ENCODE measurements at places on chromosomes 6 and 20.
A peak's percentile ranks its signal among the peaks of the same experiment; 100 is the strongest.

DNA sequence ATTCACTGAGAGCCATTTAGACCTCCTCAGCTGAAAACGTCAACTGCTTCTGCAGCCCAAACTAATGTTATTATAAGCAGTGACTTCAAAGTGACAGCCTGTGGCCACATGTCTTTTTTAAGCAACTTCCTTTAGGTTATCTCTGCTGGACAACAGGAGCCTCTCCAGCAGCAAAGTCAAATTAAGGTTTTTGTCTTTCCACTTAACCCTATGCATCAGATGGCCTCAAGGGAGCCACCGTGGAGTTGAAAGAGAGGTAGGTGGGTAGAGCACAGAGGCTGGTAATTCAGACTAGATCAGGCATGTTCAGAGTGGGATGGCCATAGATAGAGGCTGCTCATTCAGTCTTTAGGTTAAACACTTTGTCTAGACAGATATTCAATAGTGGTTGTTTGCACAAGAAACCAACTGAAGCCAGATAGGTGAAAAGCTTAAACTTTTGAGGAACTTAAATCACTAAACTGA is 300.6 kb upstream of the ECI2 start:
- DNase-seq = no peak

DNA sequence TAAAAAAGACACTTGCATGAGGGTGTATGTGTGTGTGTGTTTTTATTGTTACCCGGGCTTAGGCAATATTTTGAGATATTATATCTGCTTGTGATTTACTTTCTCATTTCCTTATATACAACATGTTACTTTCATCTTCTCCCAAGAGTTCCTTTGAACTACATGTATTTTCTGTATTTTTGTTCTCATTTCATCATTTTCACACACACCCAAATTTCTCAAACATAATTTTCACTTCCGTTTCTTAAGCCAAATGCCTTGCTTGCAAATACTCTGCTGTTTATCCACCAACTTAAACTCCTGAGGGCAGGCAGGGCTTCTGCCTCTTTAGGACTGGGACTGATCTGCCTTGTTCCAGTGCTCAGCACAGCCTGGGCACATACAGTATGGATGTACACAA is 69.3 kb upstream of the FYN start:
- DNase-seq = no peak

GRCh38 chr20:40160097-40160550 is 528.9 kb downstream of the MAFB start:
- peak; percentile 1 for DNase-seq

DNA sequence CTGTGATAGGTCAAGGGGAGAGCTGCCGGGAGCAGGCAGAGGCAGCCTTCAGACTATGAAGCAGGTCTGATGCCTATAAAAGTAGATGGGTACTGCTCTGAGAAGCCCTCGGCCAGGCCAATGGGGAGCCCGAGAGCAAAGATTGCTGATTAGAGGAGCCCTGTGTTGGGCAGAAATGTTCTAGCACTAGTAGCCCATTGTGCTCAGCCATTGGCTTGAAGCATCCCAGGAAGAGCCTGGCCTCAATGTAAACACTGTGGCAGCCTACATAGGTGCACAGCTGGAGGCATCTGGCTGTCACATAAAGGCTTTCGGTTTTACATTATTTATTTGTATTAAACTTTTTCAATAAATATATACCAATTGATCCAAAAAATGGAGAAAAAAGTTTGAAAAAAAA is 67.7 kb downstream of the SNAP25 start:
- DNase-seq = no peak

DNA sequence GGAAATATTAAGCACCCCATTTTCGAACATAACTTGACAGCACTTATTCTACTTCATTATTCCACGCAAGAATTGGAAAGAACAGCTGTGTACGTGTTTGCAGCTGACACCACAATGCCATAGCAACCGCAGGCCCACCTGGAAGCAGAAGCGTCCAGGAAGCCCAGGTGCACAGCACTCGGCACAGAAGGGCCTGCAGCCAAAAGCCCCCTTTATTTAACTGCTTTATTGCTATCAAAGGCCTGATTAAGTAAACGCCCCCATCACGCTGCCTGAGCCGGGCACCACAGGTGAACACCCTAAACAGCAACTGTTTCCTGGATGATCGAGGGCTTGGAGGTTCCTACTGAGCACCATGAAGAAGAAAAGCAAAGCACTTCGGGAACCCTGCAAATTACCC is 6.3 kb downstream of the TAF4 start:
- DNase-seq = no peak

- no peak for DNase-seq
These were observed 89.7 kb downstream of the TCP11 start for GRCh38 chr6:35051396-35051795.

GRCh38 chr6:25660512-25660911 is 8.5 kb downstream of the SCGN start:
- DNase-seq = no peak

GRCh38 chr20:35556871-35557270 is 15.0 kb downstream of the ERGIC3 start:
- DNase-seq = no peak

DNA sequence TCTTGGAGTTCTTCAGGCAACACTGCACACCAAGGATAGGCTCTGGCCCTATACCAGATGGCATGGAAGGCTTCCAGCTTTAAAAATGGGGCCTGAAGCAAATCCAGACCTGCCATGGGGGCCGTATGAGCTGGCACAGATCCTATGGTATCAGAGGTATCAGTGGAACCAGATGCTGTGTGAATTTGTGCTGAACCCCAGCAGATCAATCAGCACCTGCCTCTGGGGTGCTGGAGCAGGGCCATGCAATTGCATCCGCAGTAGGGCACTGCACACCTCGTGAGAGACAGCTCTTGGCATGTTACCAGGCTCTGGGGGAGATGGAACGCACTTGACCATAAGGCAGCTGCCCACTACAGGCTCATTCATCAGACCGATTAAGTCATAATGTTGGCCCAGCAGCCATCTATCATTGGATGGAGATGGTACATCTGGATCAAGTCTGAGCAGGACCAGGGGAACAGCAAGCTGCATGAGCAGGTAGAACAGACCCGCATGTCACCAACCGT is 221.5 kb downstream of the MYLK4 start:
- no peak for DNase-seq

DNA sequence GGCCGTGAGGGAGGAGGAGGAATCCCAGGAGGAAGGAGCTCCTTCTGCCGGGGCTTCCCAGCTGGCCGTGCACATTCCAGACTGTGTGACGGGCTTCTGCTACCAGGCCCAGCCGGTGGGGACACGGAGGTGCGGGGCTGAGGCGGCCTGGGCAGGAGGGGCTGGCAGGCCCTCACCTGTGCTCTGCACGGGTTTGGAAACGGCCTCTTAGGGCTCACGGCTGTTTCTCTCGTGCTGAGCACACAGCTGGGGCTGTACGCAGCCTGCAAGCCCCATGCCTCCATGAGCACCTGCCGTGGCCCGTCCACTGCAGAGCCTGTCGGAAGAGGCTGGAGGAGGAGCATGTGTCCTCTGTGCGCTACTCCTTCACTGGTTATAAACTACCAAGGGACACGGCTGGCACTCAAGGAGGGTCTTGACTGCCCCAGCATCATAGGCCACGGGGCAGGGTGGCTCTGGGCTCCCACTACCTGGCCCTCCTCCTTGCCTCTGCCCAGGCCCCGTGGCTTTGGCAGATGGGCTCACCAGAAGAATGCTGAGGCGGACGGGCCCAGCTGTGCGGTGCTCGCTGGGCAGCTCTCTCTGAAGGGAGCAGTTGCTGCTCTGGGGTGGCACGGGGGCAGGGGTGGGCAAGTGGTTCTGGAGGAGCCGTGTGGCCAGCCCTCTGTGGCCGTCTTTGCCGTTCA is 15.8 kb downstream of the NPEPL1 start:
- no peak for DNase-seq

GRCh38 chr20:57772349-57772964 is 62.6 kb upstream of the PMEPA1 start:
- no peak for DNase-seq

GRCh38 chr20:44448753-44449546 is 26.7 kb upstream of the TTPAL start:
- DNase-seq = no peak

DNA sequence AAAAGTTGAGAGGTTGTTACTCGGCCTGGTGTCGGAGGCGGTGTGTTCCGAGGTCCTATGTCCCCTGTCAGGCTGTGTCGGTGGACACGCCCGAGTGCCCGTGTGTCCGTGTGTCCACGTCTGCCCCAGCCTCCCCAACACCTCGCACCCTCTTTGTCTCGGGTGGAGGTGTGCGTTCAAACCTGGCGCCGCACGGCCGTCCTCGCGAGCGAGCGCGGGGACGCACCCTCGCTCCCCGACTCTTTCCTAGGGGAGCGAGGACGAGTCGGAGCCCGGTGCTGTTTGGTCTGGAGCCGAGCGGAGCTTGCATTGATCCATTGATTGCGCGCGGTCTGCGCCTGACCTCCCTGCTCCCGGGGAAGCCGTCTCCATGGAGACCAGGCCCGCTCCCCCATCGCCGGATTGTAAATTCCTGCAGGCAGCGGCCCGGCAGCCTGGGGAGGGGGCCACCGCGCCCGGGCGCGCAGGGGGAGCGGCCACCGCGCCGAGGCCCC is 411 bp upstream of the SCUBE3 start:
- DNase-seq = no peak

DNA sequence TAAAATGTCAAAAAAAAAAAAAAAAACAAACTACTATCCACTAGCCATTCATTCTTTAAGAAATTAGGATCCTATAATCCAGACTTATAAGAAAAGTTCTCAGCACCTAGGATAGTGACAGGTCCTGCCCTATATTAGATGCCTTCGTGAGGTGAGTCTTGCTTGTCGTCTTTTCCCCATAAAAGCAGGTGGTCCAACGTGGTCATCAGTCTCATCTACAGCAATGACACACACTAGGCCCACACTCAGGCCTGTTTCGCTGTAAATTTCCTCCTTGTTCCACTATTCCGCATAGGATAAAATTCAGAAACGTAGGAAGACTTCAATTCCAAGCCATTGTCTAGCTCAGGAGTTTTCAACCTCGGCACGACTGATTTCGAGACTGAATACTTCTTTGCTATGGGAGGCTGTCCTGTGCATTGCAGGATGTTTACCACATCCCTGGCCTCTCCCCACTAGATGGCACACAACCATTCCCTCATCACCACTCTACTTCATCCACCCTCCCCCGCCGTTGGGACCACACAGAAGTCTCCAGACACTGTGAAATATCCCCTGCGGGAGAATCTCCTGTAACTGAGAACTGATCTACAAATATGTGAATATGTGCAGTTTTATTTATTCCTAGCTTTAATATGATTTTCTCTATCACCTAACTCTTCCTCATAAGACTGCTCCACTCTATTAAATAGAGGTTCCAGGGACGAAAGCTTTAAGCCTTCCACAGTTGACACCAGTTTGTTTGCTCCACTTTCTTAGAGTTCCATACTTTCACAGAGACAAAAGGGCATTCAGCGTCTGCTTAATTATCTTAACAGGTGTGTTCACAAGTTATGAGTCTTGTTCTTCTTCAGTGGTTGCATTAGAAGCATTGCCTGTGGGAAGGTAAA is 346.3 kb downstream of the BMP2 start:
- DNase-seq = no peak

- no peak for DNase-seq
These were observed 450.0 kb upstream of the POU3F2 start for GRCh38 chr6:98384334-98384733.

GRCh38 chr20:33811776-33812151 is 616 bp downstream of the CHMP4B start:
- DNase-seq = no peak

DNA sequence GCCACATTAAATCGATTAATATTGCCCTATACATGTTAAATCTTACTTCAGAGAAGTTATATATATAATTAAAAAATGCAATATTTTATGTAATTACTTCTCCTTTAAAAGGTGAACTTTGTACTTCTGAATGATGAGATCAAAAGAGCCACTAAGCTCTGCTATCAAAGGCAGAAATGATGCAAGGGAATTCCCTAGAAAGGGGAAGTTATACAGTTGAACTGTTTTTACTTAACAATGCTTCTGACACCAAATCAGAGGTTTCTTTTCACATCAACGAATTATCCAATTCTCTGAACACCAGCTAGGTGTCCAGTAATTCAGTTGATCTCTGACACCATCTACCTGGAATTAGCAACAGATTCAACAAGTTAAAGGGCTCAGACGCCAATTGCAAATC is 319.9 kb upstream of the TSHZ2 start:
- DNase-seq = no peak

- DNase-seq = no peak
These were observed 39.8 kb upstream of the ISM1 start for GRCh38 chr20:13180986-13181889.

DNA sequence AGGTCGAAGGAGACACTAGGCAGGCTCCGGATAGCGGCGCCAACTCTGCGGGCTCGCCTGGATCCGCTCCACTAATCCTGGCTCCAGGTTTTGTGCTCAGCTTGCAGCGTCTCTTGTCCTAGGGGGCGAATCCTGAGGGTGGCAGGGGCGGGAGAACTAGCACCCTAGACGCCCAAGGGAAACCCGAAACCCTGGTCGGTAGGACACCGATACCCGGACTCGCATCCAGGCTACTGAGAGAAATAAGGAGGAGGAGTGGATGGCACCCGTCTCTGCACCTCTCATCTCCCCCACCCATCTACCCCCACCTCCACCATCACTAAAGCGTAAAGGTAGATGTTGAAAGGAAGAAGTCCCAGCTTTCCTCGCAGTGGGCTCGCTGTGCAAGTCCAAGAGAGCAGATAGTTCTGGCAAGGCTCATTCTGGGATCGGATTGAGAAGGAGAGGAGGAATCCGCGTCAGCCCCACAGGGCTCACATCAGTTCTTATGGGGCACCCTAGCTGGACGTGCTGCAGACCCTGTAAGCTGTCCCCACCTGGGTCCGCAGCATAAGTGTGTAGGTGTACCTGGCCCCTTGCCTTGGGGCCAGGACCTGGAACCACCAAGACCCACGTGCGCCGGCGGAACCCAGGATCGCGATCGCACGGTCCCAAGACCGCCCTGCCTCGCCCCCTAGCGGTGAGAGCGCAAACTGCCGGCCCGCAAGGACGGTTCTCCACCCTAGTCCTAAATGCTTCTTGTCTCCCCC is 6.9 kb downstream of the SLC32A1 start:
- DNase-seq = peak; percentile 41

DNA sequence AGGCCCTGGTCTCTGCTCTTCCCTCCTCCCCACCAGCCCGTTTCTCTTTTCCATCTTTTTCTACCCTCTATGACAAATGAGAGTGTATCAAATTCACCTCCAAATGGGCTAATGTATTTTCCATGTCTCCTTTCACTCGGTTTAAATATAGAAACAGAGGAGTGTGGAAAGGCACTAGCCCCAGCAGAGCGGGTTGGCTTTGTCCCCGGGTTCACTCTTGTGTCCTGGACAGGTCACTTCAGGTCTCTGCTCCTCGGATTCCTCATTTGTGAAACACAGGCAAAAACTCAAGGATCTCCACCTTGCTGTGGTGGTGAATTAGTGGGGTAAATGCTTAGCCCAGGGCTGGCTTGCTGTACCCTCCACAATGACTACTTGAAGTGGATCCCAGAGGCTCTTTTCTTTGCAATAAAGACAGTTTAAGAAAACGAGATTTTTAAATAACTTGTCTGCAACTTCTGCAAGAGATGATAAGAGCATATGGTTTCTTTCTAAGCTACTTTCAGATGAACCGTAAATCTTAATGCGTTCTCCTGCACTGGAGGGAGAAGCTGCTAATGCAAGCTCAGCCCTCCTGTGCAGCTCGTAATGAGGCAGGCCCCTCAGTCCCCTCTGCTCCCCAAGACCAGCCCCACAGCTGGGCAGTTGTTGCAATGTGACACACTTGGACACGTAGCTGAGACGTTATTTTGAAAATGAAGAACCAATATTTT is 292.9 kb downstream of the THBS2 start:
- DNase-seq = no peak
